Pancreas (tissue), 10 donors: ENCODE measurements at places on chromosomes 5 and 9. TPM values are rescaled to one million over a fixed set of nuclear protein-coding genes. Genes with fewer than 3 reads are reported as not detected.

GRCh38 chr5:172064766-172065165 is 58.3 kb upstream of the FBXW11 start:
- DNase-seq = no peak

The GRM6 gene
- not detected for total RNA-seq

DNA sequence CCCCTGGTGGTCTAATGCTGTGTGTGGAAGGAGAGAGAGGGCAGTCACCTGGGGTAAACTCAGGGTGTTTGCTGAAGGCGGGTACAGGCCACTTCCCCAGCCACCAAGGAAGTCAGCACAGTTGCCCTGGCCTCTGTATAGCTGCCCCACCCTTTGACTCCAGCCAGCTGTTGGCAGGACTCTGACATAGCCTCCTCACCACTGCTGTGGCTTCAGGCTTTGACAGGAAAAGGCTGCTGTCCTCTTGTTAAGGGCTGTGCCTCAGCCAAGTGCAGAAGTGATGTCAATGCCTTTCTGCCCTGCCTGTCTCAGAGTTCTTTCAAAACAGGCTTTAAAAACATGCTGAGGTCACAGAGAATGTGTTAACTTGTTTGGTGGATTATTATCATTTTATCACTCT is 487.2 kb upstream of the KLF4 start:
- no peak for DNase-seq

DNA sequence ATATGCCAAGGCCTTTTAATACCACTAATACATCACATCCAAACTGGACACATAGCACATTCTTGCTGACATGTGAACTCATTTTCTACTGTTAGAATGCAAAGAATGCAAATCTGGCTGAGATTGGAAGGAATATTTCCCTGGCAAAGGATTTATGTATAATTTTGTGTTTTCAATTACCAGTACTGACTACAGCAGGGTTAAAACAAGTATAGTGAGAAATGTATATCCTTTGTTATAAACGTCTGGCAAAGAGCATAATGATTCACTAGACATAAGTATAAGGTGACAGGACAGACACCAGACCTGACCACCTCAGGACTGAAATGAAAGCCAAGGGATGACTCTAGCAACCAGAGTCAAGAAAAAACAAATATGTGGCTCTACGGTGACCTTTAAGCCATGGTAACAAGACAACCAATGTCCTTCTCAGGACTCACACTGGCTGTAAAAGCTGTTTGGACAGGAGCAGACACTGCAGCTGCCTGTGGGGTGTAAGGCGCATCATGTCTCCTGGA is 95.0 kb downstream of the MRPS27 start:
- DNase-seq = no peak

- DNase-seq = no peak
These were observed 409.6 kb upstream of the MPDZ start for GRCh38 chr9:13688990-13689600.

- DNase-seq = no peak
These were observed 26.5 kb downstream of the TRMO start for GRCh38 chr9:97895695-97896332.

GRCh38 chr9:92749071-92749933 is 15.3 kb downstream of the BICD2 start:
- DNase-seq = no peak

- no peak for DNase-seq
These were observed 2.7 kb downstream of the KLF4 start for GRCh38 chr9:107486674-107487520.

The GMCL2 gene
- total RNA-seq = not detected

GRCh38 chr9:114678130-114678529 is 3.9 kb downstream of the TEX48 start:
- no peak for DNase-seq

DNA sequence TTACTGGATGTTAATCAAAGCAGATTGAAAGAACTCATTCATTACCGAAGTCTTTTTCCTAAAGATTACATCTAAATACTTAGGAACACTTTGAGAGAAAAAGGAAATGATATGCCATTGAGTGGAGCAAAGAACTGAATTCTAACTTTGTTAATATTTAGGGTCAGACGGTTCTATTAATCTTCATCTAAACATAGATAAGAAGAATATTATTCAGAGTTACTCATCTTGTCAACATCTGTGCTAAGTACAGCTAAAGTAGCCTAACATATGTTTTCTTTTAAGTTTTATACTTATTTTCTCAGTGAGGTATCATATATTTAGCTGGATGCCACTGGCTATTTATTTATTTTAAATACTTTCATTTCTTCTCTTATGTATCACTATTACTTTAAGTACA is 1763.7 kb downstream of the EFNA5 start:
- DNase-seq = no peak

DNA sequence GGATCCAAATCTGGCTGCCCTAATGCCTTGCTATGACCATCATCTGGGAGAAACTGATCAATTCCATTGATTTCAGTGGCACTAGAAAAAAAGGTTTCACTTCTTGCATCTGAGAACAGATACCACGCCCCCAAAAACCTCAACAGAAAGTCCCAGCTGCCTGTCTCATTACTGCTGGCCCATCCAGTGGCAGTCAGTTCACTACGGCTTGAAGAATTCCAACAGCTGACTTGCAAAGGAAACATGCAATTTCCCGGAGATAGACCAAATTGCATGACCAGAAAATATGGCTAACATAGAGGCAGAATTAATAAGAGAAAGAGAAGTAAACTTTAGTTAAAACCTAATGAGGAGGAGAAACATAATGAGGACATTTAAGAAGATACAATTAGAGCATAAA is 48.6 kb downstream of the UGCG start:
- no peak for DNase-seq

The ZFP2 gene
- 1.1 TPM for total RNA-seq

- no peak for DNase-seq
These were observed 217.3 kb downstream of the ARL15 start for GRCh38 chr5:54093081-54093492.

- DNase-seq = no peak
These were observed 325.1 kb upstream of the PRR16 start for GRCh38 chr5:120139039-120139438.

GRCh38 chr9:79287708-79288290 is 284.0 kb upstream of the TLE4 start:
- no peak for DNase-seq

DNA sequence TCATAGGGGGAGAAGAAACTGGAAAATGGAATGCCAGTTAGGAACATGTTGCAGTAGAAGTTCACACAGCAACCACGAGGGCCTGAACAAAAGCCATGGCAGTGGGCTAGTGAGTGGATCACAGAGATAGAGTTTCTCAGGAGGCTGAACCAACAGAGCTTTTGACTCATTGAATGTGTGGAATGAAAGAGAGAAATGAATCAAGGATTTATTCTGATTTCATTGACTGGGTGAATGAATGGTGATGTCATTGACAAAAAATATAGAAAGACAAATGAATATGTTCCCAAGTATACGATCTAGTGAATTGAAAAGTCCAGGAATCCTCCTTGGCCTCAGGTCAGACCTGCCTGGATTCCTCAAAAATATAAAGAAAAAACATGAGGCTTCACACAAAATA is 99.2 kb downstream of the ZNF462 start:
- DNase-seq = no peak

The ARL14EPL gene
- not detected for total RNA-seq

GRCh38 chr5:126847826-126848251 is 70.9 kb downstream of the LMNB1 start:
- DNase-seq = no peak

DNA sequence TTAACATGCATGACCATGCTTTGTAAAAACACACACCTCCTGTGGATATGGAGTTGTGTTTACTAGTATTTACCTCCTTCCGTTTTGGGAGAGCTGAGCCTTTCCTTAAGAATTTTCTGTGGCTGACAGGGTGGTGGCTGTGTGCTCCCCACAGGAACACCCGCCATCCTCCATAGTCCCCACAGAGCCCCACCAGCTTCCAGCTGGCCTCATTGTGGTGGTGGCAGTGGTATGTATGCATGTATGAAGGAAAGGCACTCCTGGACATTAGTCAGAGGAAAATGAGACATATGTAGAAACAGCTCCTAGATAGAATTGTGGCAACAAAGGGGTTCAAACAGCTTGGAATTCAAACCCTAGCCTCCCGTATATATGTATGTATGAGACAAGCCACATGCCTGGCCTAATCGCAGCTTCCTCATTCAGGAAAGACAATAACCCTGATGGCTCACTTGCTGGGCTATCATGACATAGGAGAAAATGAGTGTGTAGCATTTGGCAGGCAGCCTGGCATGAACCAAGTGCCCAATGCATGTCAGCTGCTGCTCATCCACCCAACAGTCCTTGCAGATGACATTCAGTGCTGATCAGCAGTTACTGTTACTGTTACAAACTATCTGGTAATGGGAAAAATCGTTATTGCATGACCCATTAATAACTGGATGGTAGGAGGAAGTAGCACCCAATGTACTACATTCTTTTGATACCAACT is 459.7 kb downstream of the EBF1 start:
- DNase-seq = no peak

The FGFR4 gene
- total RNA-seq = 43.3 TPM

The ANXA6 gene
- total RNA-seq = 42.4 TPM

- DNase-seq = no peak
These were observed 150.4 kb downstream of the GABRB2 start for GRCh38 chr5:161396171-161396570.

The PCDHGA3 gene
- 0.98 TPM for total RNA-seq

The TLX3 gene
- total RNA-seq = not detected

DNA sequence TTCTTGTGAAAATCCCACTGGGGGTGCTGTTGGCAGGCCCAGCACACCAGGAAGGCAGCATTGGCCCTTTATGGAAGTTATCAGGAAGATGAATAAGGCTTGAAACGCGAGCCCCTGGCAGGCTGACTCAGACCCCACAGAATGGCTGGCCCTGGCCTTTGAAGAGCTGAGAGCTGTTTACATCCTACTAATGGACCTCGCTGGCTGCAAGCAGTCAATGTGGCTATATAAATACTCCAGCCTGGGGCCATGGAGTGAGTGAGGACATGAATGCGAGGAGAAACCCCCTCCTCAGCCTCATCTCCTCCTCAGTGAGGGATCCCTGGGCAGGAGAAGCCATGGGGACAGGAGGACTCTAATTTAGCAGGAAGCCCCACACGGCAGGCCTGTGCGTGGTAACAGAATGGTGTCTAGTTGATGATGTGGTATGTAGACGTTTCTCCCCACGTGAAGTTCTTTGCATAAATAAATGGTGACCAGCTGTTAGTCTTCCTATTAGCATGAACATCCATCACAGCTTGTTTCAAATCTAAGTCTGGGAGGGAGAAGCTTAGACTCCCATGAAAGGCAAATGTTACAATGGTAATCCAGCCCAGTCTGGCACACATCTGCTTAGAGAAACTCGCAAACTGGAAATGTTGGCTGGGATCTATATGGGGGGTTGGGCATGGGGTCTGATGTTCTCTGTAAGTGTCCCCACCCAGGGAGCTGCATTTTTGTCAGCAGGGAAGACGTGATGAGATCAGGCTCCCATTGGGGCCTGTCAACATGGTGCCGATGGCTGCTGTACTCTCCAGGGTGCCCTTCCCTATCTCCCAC is 175.1 kb upstream of the PITX1 start:
- no peak for DNase-seq

DNA sequence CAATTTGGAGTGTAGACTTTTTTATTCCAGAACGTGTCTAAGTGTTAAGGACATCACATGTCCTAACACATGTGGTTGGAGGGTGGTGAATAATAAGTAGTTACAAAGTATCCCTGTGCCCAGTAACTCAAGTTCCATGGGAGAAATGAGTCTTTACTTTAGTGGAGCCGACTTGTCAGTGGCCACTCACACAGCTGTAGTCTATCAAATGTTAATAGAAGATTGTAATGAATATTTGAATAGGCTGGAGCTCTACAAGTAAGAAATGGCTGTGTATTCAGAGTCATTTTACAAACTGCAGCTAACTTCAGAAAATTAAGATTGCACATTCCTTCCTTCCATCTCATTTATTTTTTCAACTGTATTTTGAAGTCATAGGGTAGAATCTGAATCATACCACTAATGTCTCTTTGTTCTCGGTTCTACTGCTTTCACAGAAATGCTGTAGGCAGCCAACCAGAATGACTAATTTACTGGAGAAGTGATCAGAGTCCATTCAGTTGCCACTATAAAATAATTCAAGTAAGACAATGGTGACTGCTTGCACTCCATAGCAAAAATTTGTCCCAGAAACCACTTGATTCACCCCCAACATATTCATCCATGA is 394.8 kb downstream of the NR2F1-AS1 start:
- no peak for DNase-seq

DNA sequence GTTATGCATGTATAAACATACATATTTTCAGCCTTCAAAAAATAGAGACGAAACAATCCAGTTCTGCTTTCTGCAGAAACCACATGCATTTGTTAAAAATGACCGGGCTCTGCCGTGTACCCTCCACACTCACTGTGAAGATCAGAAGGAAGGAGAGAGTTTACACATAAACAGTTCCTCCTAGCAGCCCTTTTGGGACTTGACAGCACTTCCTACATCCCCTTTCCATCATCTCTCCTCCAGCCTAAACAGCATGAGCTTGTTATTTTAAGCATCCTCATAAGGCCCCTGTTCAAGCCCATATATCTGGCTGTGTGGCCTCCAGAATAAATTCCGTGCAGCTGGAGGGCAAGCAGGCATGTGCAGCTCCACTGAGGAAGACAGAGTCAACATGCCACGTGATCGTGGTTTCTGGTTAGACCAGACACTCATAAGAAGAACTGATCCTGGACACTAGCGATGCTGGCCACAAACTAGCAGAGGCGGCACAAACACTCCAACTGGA is 42.2 kb downstream of the NIPAL4 start:
- DNase-seq = no peak
